ENCODE measurements at places on chromosomes 5 and 9. TPM values are rescaled to one million over a fixed set of nuclear protein-coding genes. Genes with fewer than 3 reads are reported as not detected.

DNA sequence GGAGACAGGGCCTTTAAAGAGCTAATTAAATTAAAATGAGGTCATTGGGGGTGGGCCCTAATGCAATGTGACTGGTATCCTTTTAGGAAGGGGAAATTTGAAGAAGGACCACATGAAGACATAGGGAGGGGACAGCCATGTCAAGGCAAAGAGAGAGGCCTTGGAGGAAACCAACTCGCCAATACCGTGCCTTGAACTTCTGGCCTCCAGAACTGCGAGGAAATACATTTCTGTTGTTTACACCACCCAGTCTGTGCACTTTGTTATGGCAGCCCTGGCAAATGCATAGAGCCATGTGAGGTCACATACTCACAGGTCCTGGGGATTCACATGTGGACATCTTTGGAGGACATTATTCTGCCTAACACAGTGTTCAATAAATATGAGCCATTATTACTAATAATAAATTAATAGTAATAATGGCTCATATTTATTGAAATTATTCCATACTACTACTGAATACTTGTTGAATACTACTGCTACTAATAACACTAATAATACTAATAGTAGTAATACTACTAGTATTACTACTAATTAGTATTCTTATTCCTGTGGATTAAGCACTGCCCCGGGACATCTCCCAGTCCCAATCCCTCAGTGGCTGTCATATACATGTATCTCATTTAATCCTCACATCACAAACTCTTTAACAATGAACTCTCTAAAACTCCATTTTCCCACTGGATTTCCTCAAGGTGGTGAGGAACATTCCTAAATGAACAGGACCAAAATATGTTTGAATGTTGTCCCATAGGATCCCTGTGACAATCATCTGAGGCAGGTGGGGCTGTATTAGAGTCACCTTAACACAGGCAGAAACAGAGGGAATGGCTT, 8.4 kb downstream of the TRAF1 start:
- DNase-seq: no peak

Gene CCNJL
- 12.9 TPM for total RNA-seq

DNA sequence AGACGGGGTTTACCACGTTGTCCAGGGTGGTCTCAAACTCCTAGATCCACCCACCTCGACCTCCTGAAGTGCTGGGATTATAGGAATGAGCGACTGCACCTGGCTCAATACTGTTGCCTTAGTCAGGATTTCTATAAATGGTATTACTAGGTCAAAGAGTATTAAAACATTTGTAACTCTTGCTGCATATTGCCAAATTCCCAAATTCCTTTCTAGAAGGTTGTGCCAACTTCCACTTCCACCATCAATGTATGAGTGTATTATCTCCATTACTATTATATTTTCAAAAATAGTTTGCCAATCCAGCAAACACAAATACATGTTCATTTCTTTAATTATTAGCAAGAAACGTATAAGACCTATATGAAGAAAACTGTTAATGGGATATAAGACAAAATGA, 10.6 kb downstream of the PTGR1 start:
- no peak for DNase-seq

- peak; percentile 98 for DNase-seq
Measured at GRCh38 chr5:123700624-123701287, 188.8 kb downstream of the CSNK1G3 start.

DNA sequence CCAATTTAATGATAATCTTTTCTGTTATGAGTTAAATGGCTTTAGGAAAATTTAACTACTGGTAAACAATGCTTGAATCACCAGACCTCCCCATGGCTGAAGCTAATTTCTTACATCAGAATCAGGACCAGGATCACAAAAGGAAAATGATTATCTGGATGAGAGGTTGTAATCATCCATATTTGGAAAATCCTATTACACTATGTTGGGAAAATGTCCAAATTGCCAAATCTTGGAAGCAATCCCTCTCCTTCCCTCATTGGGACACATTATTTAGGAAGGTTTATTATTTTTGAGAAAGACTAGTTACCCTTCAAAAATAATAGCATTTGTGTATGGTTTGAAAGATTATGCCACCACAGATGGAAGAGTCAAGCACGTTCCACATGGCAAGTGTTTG, 130.7 kb upstream of the MINAR2 start:
- no peak for DNase-seq

- no peak for DNase-seq
Measured at GRCh38 chr9:133294257-133294656, 19.3 kb upstream of the ABO start.

Gene PCDHGA6
- total RNA-seq: 1.4 TPM

- DNase-seq: no peak
Measured at GRCh38 chr5:22572941-22573340, 280.2 kb downstream of the CDH12 start.

Gene PAEP
- total RNA-seq: not detected

GRCh38 chr5:126395198-126395597, 28.0 kb upstream of the GRAMD2B start:
- peak; percentile 52 for DNase-seq

Gene PTPN3
- total RNA-seq: 4.8 TPM

Gene RMRP
- 826 TPM for total RNA-seq

Gene ARID3C
- total RNA-seq: not detected

Gene TRAF2
- 11.3 TPM for total RNA-seq

DNA sequence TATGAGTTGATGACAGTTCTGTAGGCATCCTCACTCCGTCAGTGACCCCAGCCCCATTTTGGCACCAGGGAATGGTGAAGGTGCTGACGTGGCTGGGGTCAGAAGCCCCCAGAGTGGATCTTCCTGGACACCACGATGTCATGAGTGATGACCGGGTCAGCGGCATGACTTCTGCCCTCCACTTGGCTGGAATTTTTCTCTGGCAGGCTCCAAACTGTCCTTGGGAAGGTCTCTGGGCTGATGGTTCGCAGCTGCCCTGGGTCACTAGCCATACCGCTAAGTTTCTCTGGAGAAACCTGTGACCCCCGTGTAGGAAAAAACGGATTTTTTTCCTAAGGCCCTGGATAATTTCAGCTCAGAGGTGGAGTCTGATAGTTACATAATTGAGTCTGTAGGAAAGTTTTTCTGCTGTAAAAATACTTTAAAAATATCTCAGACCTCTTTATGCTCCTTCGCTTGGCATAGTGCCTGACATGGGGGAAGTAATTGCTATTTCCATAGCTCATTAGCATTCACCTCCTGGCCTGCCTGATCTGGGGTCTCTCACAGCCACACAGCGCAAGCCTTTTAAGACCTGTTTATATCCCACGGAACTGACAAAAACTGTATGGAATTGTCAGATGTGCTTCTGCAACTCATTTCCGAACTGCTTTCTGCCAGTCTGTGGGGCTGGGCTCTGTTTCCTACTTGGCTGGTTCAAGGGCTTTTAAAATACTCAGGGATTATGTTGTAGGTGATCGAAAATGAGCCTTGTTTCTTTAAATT, 69.2 kb downstream of the ANGPTL2 start:
- no peak for DNase-seq

DNA sequence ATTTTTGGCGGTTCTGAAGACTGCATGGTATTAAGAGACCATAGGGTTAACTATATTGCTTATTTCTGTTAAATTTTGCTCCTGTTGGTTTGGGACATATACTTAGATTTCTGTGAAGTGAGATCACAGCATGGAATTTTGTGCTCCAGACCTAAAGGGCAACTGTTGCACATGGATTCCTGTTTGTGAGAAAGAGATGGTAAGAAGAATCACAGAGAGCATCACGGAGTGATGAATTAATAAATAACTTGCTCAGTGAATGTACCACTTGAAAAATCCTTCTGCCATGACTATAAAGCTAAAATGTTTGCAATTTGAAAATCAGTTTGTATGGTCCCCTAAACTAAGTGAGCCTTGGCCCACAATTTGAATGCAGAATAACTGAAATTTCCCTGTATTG, 4.5 kb downstream of the PSAT1 start:
- no peak for DNase-seq

Gene CPEB4
- 27.1 TPM for total RNA-seq

- no peak for DNase-seq
Measured at GRCh38 chr5:61438298-61438970, 106.4 kb downstream of the ZSWIM6 start.

Gene FSD1L
- total RNA-seq: 2.2 TPM

- DNase-seq: no peak
Measured at GRCh38 chr5:67021521-67021920, 175.1 kb downstream of the CD180 start.

- peak; percentile 61 for DNase-seq
Measured at GRCh38 chr9:86405926-86406325, 51.7 kb upstream of the TUT7 start.

GRCh38 chr5:179410291-179411160, 65.3 kb upstream of the ADAMTS2 start:
- no peak for DNase-seq

- DNase-seq: no peak
Measured at GRCh38 chr5:60487885-60488442, 212.0 kb downstream of the DEPDC1B start.

DNA sequence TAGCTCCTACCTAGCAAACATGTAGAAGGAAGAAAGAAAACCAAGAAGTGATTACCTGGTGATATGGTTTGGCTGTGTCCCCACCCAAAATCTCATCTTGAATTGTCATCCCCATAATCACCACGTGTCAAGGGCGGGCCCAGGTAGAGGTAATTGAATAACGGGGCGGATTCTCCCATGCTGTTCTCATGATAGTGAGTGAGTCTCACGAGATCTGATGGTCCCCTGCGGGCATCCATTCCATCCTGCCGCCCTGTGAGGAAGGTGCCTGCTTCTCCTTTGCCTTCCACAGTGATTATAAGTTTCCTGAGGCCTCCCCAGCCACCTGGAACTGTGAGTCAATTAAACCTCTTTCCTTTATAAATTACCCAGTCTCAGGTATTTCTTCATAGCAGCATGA, 27.4 kb upstream of the ANKRD34B start:
- no peak for DNase-seq

Gene FYB1
- total RNA-seq: 0.34 TPM

DNA sequence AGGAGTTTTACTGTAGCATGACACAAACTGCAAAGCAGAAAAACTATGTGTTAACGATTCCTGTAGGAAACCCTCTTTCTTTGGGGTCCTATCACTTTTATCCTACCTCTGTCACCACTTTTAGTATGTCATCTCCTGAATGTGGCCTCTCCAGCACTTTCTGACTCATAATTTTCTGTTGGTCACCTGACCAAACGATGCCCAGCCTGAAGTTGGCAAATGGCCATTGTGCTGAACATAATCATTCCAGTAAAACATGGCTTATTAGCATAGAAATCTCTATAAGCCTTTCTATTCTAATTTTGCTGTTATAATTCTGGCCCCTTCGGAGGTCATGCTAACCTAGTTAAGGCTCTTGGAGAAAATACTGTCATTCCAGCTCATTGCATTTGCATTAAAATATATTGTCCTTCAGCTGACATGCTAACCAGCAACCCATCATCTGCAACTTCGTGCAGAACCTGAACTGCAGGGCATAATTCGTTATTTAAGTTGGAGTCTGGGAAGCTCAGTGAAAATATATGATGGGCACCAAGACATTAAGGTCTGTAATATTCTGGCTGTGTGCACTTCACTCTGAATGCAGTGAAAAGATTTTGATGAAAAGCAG, 140.3 kb downstream of the NMUR2 start:
- no peak for DNase-seq

GRCh38 chr5:146345578-146346366, 7.1 kb downstream of the POU4F3 start:
- DNase-seq: no peak

DNA sequence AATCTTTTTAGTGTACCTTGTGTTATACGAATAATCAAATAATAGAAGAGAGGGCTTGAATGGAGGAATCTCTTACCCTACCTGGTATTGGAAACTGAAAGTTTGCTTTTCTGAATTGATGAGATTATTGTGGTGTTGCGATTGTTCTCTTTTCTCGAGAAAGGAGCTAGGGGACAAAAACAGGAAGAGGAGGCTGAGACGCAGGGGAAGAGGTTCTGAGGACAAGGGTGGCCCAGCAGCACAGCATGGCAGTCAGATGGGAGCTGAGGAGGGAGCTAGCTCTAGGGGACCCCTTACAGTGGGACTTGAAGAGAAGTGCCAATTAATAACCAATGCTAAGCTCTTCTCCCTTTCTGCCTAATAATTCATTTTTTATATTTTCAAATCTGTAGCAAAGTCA, 183.3 kb upstream of the DMAC1 start:
- no peak for DNase-seq

GRCh38 chr5:157535042-157535865, 40.3 kb downstream of the ADAM19 start:
- DNase-seq: no peak

Gene GABRA6
- not detected for total RNA-seq

DNA sequence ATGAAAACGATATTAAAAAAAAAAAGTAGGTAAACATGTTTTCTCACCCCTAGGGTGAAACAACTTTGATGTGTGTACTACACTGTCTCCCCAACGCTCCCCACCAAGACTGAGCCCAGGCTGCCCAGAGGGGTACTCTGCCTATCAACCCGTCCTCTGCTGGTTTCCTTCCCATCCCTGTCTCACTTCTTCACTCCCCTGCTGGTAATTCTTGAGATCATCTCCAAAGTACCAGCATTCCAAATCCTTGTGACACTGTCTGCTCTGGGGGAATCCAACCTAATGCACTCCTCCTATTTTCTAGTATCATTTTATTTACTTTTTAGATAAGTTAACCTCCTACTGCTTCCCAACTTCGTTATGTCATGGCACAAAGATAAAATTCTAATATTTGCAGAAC, 6.3 kb upstream of the APTX start:
- no peak for DNase-seq

Gene IL9
- not detected for total RNA-seq

Gene ADGRV1
- total RNA-seq: 0.13 TPM

- no peak for DNase-seq
Measured at GRCh38 chr9:113650207-113651131, 186.9 kb downstream of the RGS3 start.

Gene MAP1B
- total RNA-seq: 195 TPM

DNA sequence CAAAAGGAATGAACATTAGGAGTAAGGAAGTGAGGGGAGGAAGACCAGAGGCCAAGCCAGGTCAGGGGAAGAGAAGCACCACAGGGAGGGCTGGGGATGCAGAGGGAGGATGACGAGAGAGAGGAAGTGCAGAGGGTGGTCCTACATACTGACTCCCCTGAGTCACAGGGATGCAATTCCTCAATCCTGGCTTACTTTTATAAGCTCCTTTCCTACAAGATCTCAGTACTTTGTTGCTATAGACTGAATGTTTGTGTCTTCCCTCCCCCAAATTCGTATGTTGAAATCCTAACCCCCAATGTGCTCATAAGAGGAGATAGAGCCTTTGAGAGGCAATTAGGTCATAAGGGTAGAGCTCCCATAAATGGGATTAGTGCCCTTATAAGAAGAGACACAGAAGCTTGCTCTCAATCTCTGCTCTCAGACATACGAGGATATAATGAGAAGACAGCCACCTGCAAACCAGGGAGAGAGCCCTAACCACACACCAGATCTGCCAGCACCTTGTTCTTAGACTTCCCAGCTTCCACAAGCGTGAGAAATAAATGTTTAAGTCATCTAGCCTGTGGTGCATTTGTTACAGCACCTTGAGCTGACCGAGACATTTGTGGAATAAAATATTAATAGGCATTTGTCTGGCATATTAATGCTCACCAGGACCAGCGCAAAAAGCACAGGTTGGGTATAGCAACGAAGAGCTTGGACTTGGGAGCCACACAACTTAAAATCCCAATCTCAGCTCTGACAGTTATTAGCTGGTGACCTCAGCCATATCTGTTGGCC, 33.4 kb downstream of the GCNT4 start:
- peak; percentile 10 for DNase-seq

- DNase-seq: no peak
Measured at GRCh38 chr5:102747386-102748166, 7.5 kb upstream of the PAM start.
